ENCODE measurements at places on chromosomes 4 and X.

DNA sequence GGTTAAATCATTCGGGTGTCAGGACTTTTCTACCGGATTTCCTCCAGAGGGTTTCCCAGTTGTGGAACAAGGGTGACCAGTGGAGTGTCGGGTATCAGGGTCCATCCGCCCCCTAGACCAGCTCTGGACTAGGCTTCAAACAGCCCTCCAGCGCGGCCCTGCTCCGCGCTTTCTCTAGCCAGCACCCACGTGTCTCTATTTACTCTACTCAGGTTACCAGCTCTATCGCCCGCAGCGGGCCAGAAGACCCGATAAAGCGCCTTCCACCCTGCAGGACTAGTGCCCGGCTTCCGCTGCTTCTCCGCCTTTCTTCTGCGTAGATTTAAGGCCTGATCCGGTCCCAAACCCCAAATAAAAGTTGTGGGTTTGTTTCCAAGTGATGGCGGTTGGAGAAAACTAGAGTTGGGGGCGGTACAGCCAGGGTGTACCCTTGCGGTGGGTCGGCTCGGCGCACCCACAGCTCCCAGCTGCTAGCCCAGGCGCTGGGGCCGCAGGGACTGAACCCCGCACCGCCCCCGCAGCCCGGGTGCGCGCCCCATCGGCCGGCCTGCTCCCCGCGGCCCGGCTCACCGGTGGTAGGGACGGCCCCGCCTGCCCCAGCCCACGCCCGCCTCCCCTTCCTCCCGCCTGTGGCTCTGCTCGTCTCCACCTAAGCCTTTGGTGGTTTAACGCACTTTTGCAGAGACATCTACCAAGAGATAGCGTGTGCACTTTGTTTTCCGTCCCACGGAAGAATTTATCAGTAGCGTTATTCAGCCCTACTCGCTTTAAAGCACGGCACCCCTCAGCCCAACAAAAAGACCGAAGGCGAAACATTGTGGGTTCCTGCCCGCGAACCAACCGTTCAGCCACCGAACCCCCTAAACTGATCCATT lies 2.1 kb downstream of the LEF1 start:
- no peak for DNase-seq

DNA sequence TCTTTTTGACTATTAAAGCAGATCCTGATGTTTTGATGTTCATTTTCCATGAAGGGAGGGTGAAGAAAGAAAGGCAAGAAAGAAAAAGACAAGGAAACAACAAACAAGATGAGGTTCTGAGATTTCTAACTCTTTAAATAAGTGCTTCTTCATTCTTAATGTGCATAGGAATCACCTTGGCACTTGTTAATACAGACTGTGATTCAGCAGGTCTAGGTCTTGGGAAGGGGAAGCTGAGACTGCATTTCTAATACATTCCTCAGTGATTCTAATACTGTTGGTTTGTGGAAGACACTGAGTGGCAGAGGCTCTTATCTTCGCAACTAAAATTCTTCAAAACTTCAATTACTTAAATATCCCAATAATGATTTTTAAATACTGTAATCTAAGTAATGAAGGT lies 95.2 kb upstream of the NAP1L5 start:
- DNase-seq = no peak

DNA sequence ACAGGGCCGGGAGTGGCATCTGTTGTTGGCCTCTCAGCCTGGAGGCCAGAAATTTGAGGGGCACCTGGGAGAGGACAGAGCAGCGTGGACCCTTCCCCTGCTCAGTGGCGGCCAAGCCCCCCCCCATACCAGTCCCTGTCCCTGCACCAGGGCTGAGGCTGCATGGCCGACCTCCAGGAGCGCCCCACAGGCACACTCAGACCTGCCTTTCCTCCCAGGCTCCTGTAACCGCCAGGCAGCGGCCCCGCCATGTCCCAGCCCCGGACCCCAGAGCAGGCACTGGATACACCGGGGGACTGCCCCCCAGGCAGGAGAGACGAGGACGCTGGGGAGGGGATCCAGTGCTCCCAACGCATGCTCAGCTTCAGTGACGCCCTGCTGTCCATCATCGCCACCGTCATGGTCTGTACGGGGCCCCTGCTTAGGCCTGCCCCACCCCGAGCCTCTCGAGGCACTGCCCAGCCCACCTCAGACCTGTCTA lies 15.3 kb downstream of the TMEM175 start:
- DNase-seq = no peak

DNA sequence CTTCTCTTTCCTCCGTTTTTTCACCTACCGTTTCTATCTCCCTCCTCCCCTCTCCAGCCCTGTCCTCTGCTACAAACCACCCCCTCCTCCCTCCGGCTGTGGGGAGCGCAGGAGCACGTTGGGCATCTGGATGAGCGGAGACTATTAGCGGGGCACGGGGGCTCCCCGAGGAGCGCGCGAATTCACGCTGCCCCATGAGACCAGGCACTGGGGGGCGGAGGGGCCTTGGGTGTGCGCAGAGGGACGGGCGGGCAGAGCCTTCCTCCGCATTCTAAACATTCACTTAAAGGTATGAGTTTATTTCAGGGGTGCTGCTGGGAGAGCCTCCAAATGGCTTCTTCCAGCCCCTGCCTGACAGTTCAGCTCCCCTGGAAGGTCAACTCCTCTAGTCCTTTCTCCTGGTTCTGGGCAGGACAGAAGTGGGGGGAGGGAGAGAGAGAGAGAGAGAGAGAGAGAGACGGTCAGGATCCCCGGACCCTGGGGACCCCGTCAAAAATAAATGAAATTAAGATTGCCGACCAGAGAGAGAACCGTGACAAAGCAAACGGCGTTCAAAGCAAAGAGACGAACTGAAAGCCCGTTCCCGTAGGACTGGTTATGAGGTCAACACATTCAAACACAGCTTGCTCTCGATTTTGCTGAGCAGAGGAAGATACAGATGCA lies 5.0 kb downstream of the SHOX start:
- no peak for DNase-seq

DNA sequence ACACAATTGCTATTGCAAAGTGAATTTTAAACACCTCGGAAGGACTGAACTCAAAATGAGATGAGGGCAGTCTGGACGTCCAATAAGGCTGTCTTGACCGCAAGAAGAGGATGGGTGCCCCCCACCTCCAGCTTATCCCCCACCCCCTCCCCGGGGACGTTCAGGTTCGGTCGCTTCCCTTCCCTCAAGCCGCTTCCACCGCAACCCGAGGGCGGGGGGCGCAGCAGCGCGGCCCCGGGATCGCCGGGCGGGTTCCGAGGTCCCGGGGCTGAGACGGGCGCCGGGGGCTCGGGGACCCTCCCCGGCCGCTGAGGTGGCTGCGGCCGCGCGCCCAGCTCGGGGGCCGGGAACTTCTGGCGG lies 480 bp downstream of the USP46 start:
- DNase-seq = no peak

DNA sequence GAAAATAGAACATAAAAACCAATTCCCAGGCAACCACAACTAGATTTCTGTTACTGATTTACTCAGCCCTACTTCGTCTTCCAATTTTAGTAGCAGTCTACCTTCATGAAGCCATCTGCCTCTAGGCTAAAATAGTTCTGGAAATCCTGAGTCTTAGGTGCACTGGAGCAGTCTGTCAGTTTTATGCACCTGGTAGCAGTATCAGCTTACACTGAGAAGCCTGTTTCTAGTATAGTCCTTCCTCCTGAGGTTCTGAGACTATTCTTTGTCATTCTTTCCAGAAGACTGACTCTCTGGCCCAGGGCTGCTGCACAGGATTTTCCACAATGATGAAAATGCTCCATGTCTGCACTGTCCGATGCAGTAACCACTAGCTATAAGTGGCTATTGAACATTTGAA lies 16.9 kb upstream of the HPRT1 start:
- no peak for DNase-seq

GRCh38 chr4:128837679-128838078 lies 28.2 kb downstream of the JADE1 start:
- DNase-seq = no peak

- DNase-seq = no peak
Measured at GRCh38 chr4:188012426-188012945, 16.9 kb downstream of the ZFP42 start.

- DNase-seq = no peak
Measured at GRCh38 chr4:122476126-122476525, 19.6 kb upstream of the IL2 start.

- DNase-seq = no peak
Measured at GRCh38 chr4:47882228-47882627, 32.2 kb downstream of the NFXL1 start.

DNA sequence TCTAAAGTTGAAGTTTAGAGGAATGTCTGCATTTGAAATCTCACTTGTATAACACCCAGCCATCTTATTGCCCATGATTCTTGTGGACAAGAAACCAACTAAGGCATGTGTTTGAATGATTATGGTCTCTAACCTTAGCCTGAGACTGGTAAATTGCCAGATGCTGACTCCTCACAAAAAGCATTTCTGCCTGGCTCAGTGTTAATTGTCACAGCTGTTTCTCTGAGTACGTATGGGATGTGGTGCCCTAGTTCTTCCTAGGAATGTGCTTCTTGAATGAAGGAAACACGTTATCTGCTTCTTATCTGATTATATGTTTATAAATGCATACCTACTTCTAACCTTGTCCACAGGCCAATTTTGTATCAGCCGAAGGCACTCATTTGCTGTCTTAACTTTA lies 63.1 kb upstream of the NDP start:
- no peak for DNase-seq

- no peak for DNase-seq
Measured at GRCh38 chr4:99615170-99615820, 40.7 kb downstream of the MTTP start.

GRCh38 chr4:123346951-123347350 lies 49.6 kb upstream of the SPRY1 start:
- no peak for DNase-seq

DNA sequence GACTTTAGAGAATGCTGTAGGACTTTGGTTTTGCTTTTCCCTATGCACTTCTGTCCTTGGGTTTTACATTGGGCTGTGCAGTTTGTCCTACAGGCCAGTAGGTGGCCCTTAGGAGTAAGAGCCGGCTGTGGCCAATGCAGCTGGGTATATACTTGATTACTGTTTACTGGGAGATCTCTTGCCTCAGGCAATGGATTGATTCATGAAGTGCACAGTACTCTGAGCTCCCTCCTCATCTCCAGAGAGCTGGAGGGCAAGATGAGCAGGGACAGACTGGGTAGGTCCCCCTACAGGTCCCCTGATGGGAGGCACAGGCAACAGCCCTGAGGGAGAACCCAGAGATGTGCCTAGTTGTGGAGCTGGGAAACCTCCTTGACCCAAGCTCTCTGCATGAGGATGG lies 103.8 kb upstream of the QRFPR start:
- DNase-seq = no peak

DNA sequence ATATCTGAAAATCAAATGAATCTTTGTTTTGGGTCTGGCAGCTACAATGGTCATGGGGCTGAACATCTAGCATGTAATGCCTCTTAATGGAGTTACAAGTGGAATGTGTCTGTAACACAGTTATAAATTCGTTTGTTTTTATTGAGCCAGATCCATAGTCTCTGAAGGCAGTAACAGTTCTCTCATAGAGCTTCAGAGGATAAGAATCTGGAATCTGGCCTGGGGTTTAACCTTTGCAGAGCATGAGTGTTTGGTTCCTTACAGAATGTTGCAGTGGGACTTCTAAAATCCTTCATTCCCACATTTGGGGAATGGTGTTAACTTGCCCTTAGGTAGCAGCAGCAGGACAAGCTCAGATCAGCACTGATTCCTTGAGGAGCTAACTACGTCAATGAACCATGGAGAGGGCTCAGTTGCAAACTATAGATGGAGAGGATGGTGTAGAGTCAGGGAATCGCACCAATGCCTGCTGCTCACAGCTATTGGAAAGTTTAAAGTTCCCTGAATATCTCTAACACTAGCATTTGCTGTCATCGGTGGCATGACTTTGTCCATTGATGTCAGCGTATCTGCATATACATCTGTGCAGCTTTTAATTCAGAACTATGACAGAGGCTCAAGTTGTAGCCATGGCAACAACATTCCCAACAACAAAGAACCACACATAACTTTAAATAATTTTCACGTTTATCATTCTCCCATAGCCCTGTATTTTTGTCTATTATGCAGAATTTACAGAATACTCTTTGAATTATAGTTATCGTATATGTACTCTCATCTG lies 72.2 kb downstream of the RASGEF1B start:
- no peak for DNase-seq
